Gastrocnemius medialis (tissue), 4 donors: ENCODE measurements at places on chromosomes 16 and 17.
A peak's percentile ranks its signal among the peaks of the same experiment; 100 is the strongest.

- DNase-seq, result no peak
Observed at GRCh38 chr17:34006126-34006525, 249.0 kb upstream of the CCL2 start.

DNA sequence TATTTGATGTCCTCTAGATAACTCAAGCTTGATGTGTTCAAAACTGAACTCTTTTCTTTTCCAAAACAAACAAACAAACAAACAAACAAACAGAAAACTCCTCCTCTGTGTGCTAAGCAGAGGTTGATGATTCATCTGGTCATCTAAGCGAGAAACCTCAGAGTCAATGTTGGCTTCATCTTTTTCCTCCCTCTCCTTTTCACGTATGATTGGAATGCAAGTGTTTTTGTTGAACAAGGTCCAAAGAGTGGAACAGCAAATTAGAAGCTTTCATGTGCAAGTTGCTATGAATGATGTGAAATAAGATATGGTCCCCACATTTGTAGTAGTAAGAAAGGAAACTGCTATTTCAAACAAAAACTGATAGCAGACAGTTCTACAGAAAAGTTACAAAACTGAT is 52.5 kb downstream of the TBX4 start:
- DNase-seq, result no peak

DNA sequence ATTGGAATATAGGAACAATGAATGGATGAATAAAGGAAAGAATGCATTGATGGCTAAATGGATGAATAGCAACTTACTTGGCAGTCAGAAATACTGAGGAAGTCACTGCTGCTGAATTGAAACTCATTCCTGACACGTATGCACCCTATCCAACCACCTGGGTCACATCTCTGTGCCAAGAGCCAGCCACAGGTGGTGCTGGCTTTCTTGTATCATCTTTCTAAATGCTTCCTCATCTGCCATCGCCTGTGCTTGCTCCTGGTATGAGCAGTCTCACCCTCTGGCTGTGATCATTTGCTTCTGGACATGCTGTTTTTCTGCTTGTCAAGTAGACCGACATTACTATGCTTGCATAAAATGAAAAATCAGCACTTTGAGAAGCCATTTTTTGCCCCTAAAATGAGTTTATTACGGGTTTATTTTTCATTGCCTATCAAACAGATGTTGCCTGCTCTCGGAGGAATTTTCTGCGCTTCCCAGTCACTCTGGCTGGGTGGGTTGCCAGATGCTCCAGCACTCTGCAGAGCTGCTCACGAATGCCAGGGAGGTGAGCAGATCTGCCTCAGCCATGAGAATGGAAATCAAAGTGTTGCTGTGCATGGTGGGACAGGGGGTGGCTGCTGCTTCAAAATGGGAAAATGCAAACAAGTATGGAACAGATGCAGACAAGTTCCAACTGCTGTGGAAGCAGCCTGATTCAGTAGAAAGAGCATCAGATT is 1349.6 kb upstream of the CDH8 start:
- DNase-seq, result no peak

- DNase-seq, result no peak
Observed at GRCh38 chr17:55304171-55304859, 39.6 kb downstream of the HLF start.

GRCh38 chr17:6913608-6914443 is 82.0 kb upstream of the ALOX12 start:
- peak; percentile 31 for DNase-seq
